ENCODE measurements at places on chromosomes 16 and 17.

GRCh38 chr17:77841742-77842527, 116.6 kb upstream of the TNRC6C start:
- no peak for DNase-seq

GRCh38 chr16:85524630-85525419, 88.3 kb upstream of the GSE1 start:
- peak; percentile 71 for DNase-seq

DNA sequence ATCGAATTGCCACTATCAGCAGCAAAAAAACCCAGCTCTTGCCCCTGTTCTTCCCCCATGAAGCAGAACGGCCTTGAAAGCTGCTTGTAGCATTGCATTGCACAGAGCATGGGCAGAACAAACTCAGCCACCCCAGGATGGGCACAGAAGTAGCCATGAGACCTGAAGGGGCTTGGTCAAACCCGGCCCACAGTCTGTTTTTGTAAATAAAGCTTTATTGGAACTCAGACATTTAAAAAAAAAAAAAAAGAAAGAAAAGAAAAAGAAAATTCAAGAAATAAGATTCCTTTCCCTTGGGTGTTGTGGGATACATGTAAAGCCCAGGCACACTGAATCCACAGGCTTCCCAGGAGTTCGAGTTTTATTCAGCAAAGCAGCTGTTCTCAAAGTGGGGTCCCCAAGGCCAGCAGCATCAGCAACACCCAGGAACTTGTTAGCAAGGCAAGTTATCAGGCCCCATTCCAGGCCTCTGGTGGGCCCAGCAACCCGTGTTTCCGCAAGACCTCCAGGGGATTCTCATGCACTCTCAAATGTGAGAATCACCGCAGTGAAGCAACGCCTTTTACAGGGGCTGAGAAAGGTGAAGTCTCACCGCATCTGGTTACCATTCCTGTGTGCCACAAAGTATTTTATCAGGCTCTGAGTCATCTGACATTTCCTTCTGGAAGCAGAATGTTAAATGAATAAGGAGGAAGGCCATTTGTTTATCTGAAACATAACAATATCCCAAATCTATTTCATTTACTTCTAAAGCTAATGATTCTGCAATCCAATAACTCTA, 108.2 kb downstream of the SLC39A11 start:
- DNase-seq: no peak

DNA sequence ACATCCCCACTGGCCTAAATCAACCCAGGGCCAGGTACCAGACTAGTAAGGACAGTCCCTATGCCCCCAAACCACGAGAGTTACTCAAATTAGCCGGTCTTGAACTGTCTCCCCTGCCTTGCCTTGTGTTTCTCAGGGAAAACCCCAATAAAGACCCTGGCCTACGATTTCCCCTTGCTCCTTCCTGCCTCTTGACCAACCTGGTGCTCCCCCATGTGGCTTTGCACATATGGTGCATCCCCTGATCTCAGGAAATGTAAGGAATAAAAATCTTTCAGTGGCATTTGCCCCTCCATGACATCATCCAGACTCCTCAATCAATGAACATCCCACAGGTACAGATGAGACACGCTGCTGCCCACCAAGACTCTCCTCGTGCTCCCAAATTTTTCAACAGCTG, 87.9 kb downstream of the ZNF18 start:
- DNase-seq: no peak

- no peak for DNase-seq
Measured at GRCh38 chr17:67413388-67413787, 36.3 kb downstream of the PITPNC1 start.

DNA sequence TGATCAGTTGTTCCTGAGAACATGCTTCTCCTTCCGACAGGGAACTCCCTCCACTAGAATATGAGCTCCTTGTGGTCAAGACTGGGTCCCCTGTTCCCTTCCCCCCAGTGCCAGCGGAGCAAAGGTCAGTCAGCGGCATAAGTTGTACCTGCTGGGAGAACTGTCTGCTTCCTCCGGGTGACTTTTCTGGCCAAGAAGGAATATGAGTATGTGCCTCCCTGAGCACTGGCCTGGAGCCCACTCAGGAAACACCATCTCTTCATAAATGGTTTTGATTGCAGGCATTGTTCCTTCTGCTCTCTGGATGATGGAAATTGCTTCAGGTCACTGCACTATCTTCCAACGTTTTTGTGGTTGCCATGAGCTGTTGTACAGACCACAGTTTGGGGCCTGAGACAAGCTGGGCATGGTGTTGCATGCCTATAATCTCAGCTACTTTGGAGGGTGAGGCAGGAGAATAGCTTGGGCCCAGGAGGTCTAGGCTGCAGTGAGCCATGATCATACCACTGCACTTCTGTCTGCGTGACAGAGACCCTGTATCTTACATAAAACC, 2.9 kb upstream of the P4HB start:
- DNase-seq: no peak

GRCh38 chr17:80083136-80083661, 18.2 kb upstream of the GAA start:
- no peak for DNase-seq

DNA sequence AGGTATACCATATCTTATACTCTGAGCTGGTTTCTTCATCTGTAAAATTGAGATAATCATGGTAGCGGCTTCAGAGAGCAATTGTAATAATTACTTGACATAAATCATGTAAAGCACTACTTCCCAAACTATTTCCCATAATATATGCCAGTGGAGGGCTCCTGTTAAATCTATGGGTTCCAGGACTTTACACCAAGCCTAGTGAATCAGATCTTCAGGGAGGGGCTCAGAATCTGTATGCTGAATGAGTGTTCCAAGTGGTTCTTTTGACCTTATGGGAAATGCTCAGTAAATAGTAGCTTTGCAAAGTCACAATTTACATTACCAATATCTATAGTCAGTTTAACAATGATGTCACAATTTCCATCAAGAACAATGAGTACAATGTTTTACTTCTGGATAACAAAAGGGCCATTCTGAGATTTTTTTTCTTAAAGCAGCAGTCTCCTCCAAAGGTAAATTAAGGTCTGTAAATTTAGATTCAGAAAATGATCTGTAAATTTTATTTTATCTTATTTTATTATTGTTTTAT, 50.9 kb upstream of the NLK start:
- no peak for DNase-seq

- DNase-seq: no peak
Measured at GRCh38 chr16:81996664-81997509, 14.4 kb downstream of the SDR42E1 start.

- DNase-seq: no peak
Measured at GRCh38 chr17:33574942-33575445, 281.9 kb upstream of the ASIC2 start.
